Stimulated activated CD4-positive, alpha-beta T cell treated with anti-CD3 and anti-CD28 coated beads, Interleukin-1b, Interleukin-23, amount 100 ng/mL, for 1 hour (primary cell): ENCODE measurements at places on chromosomes 7 and 10.

DNA sequence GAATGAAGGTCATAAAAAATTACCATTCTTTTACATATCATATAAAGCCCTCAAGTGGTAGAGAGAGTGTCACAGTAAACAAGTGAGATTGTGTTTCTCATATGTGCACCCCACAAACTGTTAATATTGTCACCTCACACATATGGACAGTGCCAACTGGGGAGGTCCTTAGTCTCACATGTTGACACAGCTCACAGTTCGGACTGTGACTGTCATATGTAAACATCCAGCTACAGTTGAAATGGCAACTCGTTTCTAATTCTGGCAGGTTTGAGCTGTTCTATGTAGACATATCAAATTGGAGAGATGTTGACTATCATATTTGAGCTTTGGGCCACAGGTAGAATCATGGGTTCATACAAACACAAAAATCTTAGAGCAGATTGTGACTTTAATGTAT lies 39.4 kb upstream of the ZNF107 start:
- DNase-seq = no peak

DNA sequence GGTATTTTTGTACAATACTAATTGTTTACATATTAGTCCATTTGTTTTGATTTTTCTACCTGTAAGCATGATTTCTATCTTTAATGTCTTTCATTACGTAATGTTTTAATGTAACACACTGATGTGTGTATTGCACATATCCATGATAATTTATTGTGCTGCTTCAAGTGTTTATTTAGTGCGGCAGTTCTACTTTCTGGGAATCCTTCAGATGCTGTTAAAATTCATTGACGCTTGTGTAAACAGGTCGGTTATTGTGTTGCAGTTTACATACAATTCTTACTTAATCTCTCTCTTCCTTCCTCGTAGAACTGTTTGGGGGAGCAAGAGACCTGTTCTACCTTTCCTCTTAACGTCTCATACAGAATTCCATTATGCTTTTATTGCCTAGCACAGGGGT lies 6.9 kb downstream of the TMEM60 start:
- no peak for DNase-seq

- DNase-seq = no peak
These were observed 166.2 kb downstream of the ZNF365 start for GRCh38 chr10:62540389-62540788.

- DNase-seq = peak; percentile 43
These were observed 29.8 kb upstream of the PURB start for GRCh38 chr7:44914992-44915607.

- DNase-seq = no peak
These were observed 43.4 kb upstream of the DNAJB6 start for GRCh38 chr7:157293413-157293788.
